ENCODE measurements at places on chromosomes 16 and 17.

- no peak for DNase-seq
These were observed at the start of gene NTN3 for GRCh38 chr16:2471016-2471652. NTN3 (plus strand) TSS chr16:2471297; CDS start chr16:2471702, 405 bp downstream.

DNA sequence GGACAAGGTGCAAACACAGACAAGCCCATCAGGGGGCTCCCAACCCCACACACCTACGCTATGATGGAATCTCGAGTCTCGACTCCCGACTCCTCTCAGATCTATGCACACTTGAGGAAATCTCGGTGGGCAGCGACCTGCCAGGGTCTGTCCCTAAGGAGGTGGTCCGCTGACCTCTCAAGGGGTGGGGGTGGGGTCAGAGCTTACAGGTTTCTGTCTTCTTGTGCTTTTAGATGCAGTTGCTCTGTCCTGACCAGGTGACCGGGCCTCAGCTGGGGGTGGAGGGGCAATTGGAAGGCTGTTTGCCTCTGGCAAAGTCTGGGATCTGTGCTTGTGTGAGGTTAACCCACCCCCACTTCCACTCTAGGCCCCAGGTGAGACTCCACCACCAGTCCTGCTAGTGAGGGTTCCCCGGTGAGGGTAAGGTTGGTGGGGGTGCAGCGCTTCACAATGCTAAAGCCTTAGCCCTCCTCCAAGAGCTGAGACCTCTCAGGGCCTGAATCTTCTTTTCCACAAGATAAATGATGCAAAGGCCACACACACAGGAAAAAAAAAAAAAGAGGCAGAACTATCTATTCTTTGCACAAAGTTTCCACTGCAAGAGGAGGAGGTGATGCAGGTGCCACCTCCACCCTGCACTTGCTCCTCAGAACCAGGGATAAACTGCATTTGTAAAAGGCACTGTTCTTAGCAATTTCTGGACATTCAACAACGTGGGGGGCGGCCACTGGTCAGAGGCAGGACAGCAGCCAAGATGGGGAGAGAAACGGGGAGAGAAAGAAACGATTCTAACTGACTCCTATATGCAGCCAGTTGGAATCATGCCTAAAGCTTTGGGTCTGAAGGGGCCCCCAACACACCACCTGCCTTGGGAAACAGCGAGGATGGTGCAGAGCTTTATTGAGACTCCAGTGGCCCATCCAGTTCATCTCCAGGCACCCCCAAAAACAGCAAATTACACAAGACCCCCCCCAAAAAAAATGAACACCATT is 4.1 kb downstream of the CISD3 start:
- DNase-seq = no peak

- DNase-seq = no peak
These were observed 27.8 kb downstream of the ENDOV start for GRCh38 chr17:80442764-80443163.

- no peak for DNase-seq
These were observed 404.8 kb upstream of the HSBP1 start for GRCh38 chr16:83402967-83403366.

- DNase-seq = no peak
These were observed 19.1 kb upstream of the CACNG1 start for GRCh38 chr17:67025216-67025792.

DNA sequence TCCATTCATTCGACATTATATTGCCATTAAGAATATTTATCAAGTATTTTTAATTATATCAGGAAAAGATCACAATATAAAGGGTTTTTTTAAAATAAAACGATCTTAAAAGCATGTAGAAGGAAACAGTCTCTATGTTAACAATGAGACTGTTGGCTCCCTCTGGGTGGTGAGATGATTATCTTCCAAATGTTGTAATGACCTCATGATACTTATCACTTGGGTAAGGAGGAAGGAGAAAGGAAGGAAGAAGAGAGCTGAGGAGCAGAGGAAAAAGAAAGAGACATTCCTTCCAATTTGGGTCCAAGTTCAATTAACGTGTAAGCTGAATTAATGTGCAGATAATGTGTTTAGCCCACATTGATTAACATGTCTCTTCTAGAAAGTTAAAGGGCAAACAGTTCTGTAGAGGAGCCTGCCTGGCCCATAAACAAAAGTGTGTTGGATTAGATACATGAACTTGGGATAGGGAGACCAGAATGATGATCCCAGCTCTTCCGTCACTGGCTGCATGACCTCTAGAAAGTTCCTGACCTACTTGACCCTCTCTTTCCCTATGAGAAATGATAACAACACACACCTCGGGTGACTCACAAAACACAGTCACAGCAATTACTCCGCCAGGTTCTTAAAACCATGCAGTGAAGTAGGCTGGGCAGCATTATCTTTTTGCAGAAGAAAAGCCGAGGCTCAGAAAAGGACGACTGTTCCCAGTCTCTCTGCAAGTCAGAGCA is 32.0 kb downstream of the PIMREG start:
- no peak for DNase-seq

DNA sequence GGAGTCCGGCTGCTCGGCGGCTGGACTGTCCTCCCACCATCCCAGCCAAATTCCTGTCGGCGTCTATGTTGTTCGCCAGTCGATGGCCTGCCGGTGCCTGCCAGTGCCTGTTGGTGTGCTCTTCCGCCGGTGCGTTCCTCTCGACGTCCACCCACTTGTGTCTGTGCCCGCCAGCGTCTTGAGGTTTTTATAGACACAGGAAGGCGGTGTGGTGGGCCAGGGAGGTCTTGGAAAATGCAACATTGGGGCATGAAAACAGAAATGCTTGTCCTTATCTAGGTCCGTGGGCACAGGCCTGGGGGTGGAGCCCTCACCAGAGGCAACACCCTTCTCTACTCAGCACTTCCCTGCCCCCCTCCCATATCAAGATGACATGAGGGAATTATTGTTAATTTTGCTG is 167.8 kb downstream of the IRF8 start:
- DNase-seq = no peak

- DNase-seq = no peak
These were observed 34.1 kb downstream of the HIC1 start for GRCh38 chr17:2089021-2089422.

DNA sequence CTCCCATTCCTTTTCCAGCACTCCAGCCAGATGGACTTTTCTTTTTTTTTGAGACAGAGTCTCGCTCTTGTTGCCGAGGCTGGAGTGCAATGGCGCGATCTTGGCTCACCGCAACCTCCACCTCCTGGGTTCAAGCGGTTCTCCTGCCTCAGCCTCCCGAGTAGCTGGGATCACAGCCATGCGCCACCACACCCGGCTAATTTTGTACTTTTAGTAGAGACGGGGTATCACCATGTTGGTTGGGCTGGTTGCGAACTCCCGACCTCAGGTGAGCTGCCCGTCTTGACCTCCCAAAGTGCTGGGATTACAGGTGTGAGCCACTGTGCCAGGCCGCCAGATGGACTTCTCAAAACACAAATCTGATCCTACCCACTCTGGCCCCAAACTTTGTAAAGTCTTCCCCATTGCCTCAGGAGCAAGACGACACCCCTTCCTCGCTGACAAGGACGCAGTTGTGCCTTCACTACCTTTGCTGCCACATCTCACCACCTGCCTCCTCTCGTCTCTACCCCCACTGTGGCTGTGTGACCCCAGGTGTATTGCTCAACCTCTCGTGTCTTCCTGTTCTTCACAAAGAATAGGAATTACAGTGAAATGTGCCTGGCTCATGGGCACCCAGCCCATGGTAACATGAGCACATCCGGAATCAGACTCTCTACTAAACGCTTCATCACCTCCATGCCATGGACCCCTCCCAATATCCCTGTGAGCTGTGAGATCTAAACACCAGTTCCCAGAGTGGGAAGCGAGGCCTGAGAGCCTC is 3.7 kb upstream of the BANP start:
- no peak for DNase-seq

DNA sequence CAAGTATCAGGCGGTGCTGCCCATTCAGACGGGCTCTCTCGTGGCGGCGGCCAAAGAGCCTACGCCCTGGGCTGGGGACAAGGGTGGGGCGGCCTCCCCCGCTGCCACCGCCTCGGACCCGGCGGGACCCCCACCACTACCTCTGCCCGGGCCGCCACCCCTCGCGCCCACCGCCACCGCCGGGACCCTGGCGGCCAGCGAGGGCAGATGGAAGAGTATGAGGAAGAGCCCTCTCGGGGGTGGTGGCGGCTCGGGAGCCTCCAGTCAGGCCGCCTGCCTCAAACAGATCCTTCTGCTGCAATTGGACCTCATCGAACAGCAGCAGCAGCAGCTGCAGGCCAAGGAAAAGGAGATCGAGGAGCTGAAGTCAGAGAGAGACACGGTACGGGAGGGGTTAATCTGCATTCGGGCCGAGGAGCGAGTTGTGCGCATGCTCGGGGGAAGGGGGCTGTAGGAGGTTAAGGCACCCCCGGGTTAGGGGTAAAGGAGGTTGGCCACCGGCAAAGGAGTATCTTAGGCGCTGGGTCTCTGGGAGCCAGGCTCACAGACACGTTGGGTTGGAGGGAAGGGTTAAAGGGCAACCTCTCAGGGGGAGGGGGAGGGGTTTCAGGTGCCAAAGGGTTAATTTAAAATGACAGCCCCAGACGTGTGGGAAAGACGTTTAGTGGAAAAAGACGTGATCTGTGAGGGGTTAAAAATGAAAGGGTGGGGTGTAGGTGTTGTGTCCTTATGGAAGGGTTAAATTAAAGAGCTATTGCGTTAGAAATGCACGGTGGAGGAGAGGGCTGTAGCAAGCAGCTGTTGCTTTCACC is 1.4 kb downstream of the MSL1 start:
- DNase-seq = peak; percentile 26

- peak; percentile 63 for DNase-seq
These were observed 134.2 kb downstream of the USP22 start for GRCh38 chr17:20908313-20909267.

GRCh38 chr17:65515512-65515911 is 45.9 kb downstream of the AXIN2 start:
- no peak for DNase-seq

DNA sequence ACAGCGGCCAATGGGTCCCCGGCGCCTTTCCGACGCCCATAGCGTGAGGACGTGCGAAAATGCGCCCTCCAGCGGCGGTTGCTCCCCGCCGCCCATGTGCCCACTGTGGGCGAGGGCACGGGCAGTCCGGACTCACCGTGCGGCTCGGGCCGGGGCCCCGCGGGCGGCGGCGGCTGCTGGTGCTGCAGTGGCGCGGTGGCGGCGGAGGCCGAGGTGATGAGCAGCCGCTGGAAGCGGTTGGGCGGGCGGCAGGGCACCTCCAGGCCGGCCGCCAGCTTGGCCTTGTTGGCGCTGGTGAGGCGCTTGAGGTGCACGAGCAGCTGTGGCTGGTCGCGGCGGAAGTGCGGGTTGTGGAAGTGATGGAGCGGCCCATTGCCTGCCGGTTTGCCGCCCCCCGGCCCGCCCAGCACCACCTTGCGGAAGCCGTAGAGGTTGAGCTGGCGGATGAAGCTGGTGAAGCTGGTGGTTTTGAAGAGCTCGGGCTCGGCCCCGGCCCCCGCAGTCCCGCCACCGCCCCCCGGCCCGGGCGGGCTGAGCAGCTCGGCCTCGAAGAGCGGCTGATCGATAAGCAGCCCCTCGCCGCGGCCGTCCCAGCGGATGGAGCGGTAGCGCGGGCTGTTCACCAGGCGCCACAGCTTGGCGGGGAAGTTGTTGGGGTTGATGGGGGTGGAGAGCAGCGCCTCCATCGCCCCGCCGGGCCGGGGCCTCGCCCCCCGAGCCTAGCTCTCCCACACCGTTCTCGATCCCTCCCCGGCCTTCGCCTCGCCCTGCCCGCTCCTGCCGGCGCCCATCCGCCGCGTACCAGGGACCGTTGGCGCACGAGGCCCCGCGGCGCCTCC is at the start of gene HSF5:
HSF5 (minus strand) TSS at position 820 of the 839 bp plus-strand sequence; CDS start at position 686, 134 bp downstream.
- peak; percentile 59 for DNase-seq

- no peak for DNase-seq
These were observed 646 bp downstream of the KIF22 start for GRCh38 chr16:29790949-29791844.

DNA sequence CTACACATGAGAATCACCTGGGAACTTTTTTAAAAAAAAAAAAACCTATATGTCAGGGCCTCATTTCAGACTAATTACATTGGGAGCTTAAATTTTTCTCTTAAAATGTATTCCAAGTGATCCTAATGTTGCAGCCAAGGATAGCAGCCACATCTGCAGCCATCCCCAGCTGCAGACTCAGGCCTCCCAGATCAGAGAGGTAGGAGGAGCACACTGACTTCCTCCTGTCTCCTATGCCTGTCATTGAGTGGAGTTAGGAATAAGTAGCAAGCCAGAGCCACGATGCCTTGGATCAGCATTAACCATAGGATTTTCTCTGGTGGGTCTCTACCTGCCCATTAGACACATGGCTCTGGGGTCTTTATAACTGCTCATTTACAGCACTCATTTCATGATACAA is 463.5 kb downstream of the HS3ST4 start:
- DNase-seq = no peak

GRCh38 chr17:66829386-66829864 is 5.5 kb upstream of the CACNG5 start:
- DNase-seq = no peak

DNA sequence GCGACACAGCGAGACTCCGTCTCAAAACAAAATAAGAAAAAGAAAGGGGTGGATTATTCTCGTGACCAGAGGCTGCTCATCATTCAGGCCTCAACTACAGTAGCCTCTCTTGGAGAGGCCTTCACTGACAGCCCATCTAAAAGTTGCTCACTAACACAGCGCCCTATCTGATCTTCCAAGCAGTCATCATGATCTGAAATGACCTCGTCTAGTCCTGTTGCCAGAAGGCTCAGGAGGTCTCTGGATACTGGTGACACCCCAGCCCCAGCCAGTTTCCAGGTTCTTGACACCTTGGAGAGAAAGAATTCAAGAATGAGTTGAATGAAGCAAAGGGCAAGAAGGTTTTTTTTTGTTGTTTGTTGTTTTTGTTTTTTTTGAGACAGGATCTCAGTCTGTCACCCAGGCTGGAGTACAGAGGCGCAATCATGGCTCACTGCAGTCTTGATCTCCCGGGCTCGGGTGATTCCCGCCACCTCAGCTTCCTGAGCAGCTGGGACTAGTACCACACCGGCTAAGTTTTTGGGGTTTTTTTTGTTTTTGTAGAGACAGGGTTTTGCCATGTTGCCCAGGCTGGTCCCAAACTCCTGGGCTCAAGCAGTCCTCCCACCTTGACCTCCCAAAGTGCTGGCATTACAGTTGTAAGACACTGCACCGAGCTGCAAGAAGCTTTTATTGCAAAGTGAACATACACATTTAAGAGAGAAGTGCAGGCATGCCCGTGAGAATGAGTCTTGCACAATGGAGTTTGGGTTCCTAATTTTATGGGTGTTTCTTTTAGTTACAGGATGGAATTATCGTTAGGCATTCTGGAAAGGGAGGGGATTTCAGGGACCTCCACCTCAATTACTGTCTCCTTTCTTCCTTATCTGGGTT is 2.7 kb upstream of the ZC3H7A start:
- no peak for DNase-seq

DNA sequence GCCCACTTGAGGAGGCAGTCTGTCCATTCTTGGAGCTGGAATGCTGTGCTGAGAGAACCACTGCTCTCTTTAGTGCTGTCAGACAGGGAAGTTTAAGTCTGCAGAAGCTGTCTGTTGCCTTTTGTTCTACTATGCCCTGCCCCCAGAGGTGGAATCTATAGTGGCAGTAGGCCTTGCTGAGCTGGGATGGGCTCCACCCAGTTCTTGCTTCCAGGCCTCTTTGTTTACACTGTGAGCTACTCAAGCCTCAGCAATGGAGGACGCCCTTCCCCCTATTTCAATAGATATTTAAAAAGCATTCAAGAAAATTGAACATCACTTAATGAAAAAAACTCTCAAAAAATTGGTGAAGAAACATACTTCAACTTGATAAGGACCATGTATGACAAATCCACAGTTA is 313.5 kb downstream of the PHKB start:
- no peak for DNase-seq

Data from stimulated activated CD8-positive, alpha-beta memory T cell treated with anti-CD3 and anti-CD28 coated beads, Interleukin-12 subunit alpha, Interleukin-12 subunit beta, amount 100 ng/mL, for 4 hours (primary cell).